Right atrium auricular region (tissue), 2 donors: ENCODE measurements at places on chromosomes 6 and 20. TPM values are rescaled to one million over a fixed set of nuclear protein-coding genes. Genes with fewer than 3 reads are reported as not detected.
A peak's percentile ranks its signal among the peaks of the same experiment; 100 is the strongest.

Gene TRIM31
- total RNA-seq: not detected

Gene ARMC12
- not detected for total RNA-seq

Gene IFNGR1
- total RNA-seq: 111 TPM

Gene WFDC10B
- not detected for total RNA-seq

Gene HCRTR2
- total RNA-seq: not detected

Gene IL20RA
- total RNA-seq: 5.0 TPM

Gene FKBP1C
- total RNA-seq: 0.35 TPM

Gene SERPINB6
- 184 TPM for total RNA-seq

DNA sequence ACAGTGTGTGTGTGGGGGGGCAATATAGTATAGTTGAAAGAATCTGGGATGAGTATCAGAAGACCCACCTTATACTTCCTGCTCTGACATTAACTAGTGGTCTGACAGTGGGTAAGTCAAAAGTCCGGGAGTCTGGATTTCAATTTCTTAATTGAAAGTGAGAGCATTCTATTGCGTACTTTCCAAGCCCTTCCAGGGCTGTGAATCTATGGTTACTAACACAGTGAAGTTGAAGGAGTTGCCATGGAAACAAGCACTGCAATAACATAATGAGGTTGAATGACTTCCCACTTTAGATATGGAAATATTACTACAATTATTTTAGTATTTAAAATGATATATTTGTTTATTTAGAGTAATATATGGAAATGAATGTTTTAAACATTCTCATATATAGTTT lies 80.2 kb downstream of the MLIP start:
- H3K36me3 ChIP-seq: no peaks in the 10 kb centered on the region
- no peak overlapping the region for H3K4me3 ChIP-seq

- H3K36me3 ChIP-seq: no peaks in the 10 kb centered on the region
- DNase-seq: no peak
- H3K4me1 ChIP-seq: no peaks in the 10 kb centered on the region
- no peaks in the 10 kb centered on the region for H3K27me3 ChIP-seq
Measured at GRCh38 chr6:79602859-79603258, 28.3 kb upstream of the SH3BGRL2 start.

DNA sequence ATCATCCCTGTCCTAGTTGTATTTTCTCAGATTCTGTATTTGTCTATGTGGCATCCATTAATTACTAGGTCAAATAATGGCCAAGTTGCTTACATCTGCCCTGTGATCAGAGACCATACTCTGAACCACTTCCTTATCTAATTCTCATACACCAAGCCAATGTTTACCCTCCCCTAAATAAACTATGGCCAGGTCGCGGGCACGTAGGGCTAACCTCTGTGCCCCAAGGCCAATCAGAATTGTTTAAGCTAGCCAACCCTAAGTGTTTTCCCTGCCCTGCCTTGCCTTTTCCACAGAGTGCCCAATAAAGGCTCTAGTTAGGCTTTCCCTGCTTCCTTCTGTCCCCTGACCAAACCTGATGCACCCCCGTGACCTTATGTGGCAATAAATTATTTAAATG lies 2.8 kb upstream of the CALHM4 start:
- no peaks in the 10 kb centered on the region for H3K27me3 ChIP-seq
- no peak overlapping the region for H3K27ac ChIP-seq
- no peaks in the 10 kb centered on the region for H3K4me1 ChIP-seq
- H3K4me3 ChIP-seq: no peak overlapping the region
- H3K36me3 ChIP-seq: no peaks in the 10 kb centered on the region
- no peak for DNase-seq

DNA sequence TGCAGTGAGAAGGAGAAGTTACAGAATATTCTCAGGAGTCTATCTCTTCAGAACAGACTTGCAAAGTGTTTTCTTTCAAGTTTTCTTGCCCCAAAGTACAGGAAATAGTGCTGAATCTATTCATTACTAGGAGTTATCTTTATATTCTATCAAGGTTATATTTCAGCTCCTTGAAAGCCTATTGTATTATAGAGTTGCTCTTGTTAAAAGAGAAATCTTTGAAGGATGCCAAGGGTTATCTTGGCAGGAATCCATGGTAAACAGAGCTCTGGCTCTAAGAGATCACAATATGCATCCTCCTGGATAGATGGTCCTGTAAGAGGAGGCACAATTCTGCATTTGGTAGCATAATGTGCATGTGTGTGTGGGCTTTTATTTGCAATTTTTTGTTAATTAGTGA lies 21.2 kb upstream of the SNRPB2 start:
- no peaks in the 10 kb centered on the region for H3K27me3 ChIP-seq
- no peak for DNase-seq
- no peak overlapping the region for H3K4me3 ChIP-seq
- H3K36me3 ChIP-seq: no peaks in the 10 kb centered on the region

DNA sequence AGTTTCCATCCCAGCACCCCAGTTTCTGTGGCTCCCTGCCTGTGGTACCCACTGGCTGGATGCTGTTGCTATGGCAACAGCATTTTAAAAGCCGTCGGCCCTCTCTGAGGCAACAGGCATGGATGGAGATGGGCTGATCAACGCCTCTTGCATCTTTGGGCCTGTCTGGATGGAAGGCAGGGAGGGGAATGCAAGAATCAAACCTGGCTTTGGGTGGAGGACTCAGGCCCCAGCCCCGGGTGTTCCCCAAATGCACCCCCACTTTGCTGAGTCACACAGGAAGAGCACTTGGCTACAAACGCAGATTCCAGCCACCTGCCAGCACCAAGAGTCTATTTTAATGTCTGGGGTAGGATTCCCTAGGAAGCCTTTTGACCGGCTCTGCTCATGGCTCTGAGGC lies 45.7 kb upstream of the TGM2 start:
- H3K27me3 ChIP-seq: no peaks in the 10 kb centered on the region
- H3K27ac ChIP-seq: peak overlapping the region; percentile 77
- peaks cover 51% of the 10 kb centered on the region for H3K4me1 ChIP-seq

DNA sequence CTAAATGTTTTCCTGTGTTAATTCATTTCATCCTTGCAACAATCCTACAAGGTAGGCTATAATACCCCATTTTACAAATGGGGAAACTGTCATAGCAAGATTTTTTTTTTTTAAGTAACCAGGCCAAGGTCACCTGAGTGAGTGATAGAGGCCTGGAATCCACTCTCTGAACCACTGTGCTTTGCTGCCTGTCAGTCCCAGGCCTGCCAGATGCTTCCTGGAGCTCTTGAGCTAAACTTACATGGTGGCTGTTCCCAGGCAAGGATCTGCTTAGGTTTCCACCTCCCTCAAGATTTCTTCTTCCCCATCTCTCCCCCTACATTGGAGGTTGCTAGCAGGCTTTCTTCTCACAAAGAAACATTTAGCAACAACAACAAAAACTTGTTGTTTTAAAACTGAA lies 32.7 kb upstream of the RNF8 start:
- DNase-seq: no peak
- no peak overlapping the region for H3K4me3 ChIP-seq
- H3K36me3 ChIP-seq: peaks cover 30% of the 10 kb centered on the region

GRCh38 chr20:36070451-36070850 lies 84.1 kb upstream of the EPB41L1 start:
- no peaks in the 10 kb centered on the region for H3K36me3 ChIP-seq
- no peaks in the 10 kb centered on the region for H3K4me1 ChIP-seq
- H3K27ac ChIP-seq: no peak overlapping the region
- no peak overlapping the region for H3K4me3 ChIP-seq

DNA sequence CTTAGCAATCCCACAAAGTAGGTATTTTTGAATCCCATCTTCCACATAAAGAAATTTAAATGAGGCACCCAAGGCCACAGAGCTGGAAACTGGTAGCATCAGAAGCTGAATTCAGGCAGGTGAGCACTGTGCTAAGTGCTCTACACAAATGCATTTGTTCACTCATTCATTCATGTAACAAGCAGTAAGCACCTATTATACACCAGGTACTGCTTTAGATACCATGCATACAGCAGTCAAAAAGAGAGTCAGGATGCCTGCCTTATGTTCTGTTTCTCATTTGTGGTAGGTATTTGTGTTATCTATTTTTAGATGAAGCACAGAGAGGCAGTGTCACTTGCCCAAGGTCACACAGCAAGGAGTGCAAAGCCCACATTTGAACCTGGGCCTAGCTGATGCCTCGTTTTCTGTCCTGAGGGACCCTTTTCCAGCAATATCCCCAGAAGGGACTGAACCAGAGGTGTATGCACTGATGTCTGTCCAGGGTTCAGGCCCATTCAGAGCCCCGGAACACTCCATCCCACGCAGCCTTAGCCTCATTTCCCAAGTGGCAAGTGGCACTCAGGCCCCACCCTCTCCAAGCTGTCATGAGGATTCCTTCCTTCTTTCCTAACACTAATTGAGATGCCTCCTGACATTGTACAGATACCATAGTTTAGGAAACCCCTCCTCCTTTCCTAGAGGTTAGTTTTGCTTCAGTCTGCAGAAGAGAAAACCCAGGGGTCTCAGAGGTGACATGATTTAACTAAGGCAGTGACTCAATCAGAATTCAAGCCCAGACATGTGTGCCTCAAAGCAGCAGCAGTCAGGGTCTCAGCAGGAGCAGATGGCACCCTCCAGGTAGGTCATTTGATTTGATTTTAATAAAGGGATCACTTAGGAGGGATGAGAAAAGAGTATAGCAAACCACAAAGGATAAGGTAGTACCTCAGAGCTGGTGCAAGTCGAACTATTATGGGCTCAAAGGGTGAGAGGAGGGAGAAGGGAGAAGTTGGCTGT lies 61.2 kb upstream of the SIRPA start:
- no peak overlapping the region for H3K4me3 ChIP-seq
- no peak overlapping the region for H3K27ac ChIP-seq
- no peaks in the 10 kb centered on the region for H3K36me3 ChIP-seq
- no peaks in the 10 kb centered on the region for H3K27me3 ChIP-seq
- peaks cover 38% of the 10 kb centered on the region for H3K4me1 ChIP-seq
- no peak for DNase-seq

GRCh38 chr6:46217671-46218131 lies 46.9 kb upstream of the ENPP5 start:
- DNase-seq: peak; percentile 84
- H3K4me1 ChIP-seq: no peaks in the 10 kb centered on the region
- no peaks in the 10 kb centered on the region for H3K27me3 ChIP-seq
- peaks cover 8% of the 10 kb centered on the region for H3K36me3 ChIP-seq
- H3K27ac ChIP-seq: peak overlapping the region; percentile 72

- H3K27ac ChIP-seq: no peak overlapping the region
- H3K4me3 ChIP-seq: no peak overlapping the region
- no peaks in the 10 kb centered on the region for H3K4me1 ChIP-seq
- no peaks in the 10 kb centered on the region for H3K36me3 ChIP-seq
- H3K27me3 ChIP-seq: no peaks in the 10 kb centered on the region
Measured at GRCh38 chr20:24439737-24440387, 29.6 kb upstream of the SYNDIG1 start.

DNA sequence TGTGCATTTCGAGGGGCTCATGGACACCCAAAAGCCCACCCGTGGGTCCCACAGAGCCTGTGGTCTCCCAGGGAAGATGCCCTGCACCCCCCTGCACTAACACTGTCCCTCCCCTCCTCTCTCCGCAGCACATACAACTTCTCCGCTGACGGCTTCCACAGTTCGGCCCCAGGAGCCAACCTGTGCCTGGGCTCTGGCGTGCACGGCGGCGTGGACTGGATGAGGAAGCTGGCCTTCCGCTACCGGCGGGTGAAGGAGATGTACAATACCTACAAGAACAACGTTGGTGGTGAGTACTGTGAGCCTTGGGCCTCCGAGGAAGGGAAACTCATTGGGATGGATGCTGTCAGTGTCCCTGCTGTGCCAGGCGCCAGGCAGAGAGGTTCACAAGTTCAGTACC lies 183.9 kb downstream of the ZMYND8 start:
- no peak overlapping the region for H3K27ac ChIP-seq
- DNase-seq: no peak
- H3K36me3 ChIP-seq: no peaks in the 10 kb centered on the region
- H3K4me3 ChIP-seq: no peak overlapping the region
- H3K4me1 ChIP-seq: peaks cover 7% of the 10 kb centered on the region
- H3K27me3 ChIP-seq: no peaks in the 10 kb centered on the region

- DNase-seq: no peak
- H3K27me3 ChIP-seq: no peaks in the 10 kb centered on the region
- H3K4me3 ChIP-seq: no peak overlapping the region
Measured at GRCh38 chr6:19322691-19323485, 514.3 kb upstream of the ID4 start.
